ENCODE measurements at places on chromosomes 16 and 17.

DNA sequence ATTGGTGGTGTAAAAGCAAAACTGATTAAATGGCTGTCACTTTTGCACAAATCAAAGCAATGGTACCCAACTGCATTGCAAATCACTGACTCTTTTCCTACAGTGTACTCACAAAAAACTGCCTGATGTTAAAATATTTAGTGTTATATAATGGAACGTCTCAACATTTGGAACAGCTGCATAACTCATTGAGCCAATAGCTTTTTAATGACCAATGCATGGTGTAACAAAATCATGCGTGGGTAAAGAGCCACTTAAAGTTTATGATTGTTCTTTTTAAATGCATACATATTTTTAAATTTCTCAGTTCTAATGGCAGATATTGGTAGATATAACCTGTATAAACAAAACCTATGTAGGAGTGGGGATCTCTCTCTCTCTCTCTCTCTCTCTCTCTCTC, 204.0 kb upstream of the MPHOSPH6 start:
- DNase-seq: no peak

GRCh38 chr17:43906951-43907424, 348 bp downstream of the MPP2 start:
- no peak for DNase-seq

GRCh38 chr17:50047083-50047482, 8.8 kb upstream of the ITGA3 start:
- no peak for DNase-seq

DNA sequence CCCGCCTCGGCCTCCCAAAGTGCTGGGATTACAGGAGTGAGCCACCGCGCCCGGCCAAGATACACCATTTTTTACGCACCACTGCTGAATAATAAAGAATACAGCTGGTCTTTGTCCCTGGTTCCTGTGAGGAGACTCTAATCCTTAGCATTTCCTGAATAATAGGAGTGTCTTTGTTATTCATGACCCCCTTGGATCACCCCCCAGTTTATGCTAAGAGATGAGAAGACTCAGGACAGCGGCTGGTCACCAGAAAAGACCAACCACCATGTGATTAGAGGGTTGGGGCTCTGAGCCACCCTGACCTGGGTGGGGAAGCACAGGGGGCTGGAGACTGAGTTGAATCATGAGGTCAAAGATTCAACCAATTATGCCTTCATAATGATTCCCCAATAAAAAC, 17.3 kb downstream of the PHLPP2 start:
- DNase-seq: no peak

DNA sequence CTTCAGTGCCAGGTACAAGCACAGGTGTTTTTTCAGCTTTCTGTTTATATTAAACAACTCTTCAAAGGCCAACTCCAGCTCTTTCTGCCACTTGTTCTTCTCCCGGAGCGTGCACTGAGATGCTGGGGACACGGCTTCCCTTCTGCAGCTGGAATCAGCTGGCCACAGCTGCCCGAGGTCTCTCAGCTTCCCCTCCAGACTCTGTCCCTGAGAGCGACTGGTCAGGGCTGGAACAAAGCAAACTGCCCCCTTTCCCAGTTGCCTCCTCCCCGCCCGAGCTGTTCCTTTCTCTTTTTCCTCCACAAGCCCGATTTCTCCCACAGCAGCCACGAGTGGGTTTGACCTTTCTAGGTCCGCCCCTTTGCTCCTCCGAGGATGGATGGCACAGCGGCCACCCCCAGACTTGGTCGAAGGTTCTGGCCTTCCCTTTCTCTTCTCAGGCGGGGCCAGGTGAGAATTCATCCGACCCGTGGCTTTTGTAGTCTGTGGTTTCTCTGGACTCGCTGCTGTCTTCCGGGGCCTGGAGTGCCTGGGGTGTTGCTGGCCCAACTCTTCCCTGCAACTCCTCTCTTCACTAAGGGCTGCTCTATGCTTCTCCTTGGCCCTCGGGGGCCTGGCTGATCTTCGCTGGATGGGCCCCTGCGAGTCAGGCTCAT, 11.5 kb downstream of the CEP295NL start:
- no peak for DNase-seq

- no peak for DNase-seq
Measured at GRCh38 chr16:50909831-50910735, 168.2 kb downstream of the CYLD start.

DNA sequence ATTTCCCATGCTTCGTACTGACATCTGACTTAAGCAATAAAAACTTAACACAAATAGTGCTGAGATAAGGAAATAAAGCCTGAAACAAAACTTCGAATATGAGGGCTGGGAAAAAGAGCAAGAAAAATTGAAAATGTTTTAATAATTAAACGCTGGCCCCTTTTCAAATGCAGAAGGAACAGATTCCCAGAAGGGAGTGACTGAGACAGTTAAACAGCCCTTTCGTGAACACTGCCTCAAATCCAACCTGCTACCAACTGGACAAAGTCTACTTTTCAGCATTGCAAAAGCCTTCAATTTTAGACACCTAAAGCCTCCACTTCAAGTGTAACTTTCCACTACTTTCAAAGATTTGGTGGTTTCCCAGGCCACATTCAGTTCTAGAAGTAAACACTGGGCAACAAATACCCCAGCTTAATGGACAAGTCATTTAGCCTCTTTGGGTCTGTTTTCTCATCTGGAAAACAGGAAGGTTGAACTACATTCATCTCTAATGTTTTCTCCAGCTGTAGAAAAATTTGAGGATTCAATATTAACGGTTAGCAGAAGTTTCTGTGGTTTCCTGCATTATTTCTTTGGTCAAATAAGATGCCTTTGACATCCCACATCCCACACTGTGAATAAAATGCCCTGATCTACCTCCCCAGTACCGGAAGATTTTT, 11.8 kb downstream of the RFFL start:
- peak; percentile 60 for DNase-seq

DNA sequence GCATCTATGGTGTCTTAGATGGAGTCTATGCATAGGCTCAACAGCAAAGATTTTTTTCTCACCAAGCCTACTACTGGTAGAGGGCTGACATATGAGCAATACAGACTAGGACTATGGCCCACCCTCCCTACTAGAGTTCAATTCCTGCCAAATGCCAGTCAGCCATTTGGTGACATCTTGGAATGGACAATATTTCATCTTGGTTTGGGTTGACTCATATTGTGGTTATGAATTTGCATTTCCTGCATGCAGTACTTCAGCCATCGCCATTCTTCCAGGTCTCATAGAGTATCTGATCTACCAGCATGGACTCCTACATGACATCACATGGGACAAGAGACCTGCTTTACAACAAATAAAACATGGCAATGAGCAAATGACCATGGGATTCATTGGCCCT, 778.1 kb upstream of the SOX9 start:
- no peak for DNase-seq

DNA sequence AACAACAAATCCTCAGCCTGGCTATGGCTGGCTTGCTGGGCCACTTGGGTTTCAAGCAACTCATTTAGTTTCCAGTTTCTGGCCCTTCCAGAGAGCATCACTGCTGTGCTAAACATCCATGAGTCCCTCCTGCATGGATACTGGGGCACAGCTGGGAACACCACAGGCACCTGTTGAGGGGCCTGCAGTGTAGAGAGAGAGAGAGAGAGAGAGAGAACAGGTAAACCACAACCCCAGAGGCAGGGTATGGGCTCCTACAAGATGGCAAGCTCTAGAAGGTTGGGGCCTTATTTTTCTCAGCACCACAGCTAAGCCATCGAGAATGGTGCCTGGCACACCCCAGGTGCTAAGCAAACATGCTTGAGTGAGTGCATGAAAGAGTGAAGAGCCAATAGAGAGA, 120.3 kb downstream of the RBFOX3 start:
- no peak for DNase-seq

DNA sequence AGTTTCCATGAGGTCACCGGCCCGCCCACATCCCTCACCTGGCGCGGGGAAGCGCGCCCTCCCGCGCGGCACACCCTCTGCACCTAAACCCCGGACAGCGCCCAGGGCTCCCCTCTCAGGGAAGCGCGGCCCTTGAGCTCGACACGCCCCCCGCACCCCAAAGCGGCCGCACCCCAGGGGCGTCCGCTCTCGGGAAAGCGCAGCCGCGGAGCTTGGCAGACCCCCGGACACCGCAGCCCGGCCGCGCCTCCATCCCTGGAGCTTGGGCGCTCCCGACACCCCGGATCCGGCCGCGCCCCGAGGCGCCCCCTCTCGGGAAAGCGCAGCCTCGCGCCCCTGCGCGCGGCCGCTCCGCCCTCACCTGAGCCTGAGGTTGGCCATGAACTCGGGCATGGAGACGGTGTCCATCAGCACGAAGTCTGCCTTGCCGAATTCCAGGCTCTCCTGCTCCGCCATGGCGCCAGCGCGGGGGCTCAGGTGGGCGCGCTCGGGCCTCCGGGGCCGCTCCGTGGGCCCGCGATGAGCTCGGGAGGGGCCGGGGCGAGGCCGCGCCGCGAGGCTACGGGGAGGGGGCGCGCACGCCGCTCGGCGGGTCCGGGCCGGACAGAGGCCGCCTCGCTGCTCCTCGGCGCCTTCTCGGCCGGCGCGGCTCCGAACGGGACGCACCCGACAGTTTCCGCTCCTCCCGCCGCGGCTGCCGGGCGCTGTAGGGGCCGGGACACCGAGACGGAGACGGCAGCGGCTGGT, at the start of gene MYO1D:
TSS of gene MYO1D (minus strand) at position 708 of the 747 bp plus-strand sequence. CDS start at position 456, 252 bp downstream.
- peak; percentile 67 for DNase-seq

DNA sequence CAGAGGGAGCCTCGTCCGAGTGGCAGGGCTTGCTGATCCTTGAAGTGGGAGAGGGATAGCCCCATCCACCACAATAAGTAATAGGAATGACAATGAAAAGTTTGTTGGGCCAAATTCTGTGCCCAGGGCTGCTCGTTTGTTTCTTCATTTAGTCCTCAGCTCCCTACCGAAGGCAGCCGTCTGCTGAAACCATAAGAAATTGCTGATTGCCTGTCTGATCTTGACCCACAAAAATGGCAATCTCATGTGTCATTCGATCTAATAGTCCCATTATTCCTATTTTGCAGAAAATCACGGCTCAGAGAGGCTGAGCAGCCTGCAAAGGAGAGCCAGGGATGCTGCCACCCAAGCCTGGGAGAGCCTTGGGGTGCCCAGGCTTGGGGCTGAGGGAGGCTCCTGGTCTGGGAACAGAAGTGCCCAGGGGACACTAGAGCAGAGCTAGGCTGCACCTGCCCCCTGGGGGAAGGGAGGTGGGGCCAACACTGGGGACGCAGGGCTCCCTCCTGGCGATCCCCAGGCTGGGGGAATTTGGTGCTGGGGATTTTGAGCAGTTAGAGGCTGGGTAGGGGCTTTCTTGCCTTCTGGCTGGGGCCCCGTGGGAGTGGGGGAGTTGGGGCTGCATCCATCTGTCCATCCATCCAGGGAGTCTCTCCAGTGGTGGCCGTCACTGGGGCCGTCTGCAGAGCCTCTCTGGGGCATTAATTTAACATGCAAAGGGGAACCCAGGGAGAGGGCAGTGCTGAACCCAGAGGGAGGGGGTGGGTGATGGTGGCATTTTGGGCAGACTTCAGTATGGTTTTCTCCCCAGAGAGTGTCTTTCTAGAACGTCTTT, 53.5 kb downstream of the SOCS1 start:
- DNase-seq: no peak

DNA sequence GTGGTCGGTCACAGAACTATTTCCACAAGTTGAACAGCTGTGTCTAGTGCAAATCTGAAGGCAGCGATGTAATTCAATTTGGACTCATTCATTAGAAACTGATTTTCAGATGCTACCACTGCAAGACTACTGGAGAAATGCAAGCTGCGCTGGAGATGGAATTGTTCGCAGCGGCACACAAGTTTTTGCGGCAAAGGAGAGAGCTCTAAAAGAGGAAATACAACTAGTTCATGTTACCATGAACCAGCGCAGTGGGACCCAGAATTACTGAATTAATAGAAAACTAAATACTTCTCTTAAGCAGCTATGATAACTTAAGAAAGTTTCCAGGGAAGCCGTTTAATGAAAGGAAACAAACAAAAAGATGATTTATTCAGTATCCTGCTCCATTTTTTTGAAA, 1.9 kb downstream of the CREBBP start:
- DNase-seq: no peak

DNA sequence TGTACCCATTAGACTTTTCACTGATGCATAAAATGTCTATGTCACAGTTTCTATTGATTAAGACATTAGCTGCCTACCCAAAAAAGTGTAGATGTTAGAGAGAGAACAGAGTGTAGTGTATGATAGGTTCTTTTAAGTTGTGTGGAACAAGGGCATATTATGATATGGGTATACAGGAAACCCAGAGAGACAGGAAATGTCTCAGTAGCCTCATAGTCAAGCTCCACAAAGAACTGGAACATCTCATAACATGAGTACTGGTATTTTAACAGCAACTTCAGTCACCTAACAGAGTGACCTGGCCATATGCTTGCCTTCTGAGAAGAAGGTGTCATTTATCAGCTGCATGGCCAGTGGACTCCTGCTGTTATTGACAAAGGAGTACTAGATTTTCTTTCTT, 128.1 kb downstream of the RGS9 start:
- peak; percentile 25 for DNase-seq

DNA sequence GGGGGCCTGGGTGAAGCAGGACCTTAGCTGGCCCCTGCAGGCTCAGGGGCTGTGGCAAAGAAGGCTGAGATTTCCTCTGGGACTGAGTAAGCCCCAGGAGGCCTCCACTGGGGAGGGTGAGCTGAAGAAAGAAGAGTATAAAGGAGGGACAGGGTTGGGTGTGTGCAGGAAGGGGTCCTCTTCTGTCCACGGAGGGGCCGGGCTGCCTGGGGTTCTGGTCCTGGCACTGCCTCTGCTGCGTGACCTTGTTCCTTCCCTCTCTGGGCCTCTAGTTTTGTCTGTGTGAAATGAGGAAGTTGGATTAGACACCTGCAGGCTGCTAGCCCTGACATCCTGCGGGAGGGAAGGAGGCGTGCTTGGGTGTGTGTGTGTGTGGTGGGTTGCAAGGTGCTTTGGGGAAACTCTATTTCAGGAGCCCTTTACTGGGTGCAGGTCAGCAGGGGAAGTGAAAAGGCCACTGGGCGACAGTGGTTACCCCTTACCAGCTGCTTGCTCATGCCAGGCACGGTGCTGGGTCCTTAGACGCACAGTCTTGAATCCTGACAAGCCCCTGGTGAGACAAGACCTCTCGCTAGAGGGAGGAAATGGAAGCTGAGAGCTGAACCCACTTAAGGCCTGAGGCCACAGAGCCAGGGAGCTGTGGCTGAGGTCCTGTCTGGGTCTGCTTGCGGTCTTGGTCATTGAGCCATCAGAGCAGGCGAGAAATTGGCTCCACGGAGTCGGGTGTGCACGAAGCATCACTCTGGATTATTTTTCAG, 60.7 kb downstream of the OR1D5 start:
- DNase-seq: no peak

DNA sequence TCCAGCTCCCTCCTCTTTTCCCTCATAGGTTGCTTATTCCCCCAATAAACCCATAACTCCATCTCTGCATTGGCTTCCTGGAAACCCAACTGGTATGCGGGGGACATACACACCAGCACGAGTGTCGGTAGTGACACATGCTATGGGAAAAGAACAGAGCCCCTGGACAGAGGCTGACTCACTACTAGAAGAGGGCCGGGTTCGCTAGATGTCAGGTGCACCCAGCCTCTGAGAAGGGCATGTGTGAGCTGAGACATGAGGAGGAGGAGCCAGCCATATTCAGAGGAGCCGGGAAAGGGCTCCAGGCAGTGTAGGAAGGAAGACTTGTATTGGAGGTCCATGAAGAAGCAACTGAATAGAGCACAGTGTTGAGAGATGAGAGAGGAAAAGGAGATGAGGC, 241.1 kb downstream of the SOX9 start:
- no peak for DNase-seq

All from activated CD4-positive, alpha-beta T cell treated with anti-CD3 and anti-CD28 coated beads, Interleukin-2, Interleukin-6, amounts not matched to agents 100 ng/mL and 50 ng/mL, durations not matched to agents 16 hours and 8 hours (primary cell).